ENCODE measurements at places on chromosomes 7 and 10.

DNA sequence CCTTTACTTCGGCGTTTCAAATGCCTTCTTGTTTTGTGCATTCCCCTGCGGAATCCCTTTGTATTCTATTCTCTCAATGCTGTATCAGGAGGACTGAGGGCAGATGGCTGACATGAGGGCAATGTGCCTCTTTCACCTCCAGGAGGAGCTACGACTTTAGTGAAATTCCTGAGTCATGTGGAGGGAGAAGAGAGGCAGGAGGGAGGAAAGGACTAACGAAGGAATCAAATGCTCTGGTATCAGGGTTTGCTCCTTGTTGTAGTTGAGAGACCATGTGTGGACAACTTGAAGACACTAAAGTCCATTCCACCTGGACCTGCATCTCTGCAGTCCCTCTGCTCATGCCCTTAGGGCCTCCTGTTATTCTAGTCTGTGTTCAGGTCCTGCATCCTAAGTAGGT is 40.2 kb upstream of the PRSS58 start:
- DNase-seq: peak; percentile 14

DNA sequence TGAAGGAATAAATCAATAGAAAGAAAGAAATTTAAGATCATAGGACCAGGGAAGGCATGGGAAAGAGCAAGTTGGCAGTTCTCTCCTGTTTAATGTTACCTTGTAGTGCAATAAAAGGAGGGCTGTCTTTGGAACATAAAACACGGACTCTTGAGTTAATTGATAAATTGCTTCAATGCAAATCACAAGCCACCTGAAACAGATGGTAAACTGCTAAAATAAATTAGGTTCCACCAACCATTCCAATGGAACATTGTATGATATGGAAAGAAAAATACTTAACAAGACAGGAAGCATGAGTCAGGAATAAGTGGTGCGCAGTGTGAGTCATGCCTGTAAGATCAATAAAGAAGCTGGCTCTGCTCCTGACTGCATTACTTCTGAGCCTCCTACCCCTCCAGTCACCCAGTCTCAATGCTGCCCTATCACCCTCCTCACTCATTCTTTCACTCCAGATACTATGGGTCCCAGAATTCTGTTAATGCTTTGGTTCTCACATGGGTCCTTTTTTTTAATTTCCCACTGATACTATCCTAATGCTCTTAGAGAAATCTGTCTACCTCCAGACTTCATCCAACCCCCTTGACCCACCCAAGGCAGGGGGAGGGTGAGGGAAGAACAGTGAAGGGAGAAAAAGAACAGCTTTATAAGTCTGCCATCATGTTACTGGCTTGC is 78.9 kb downstream of the LRRC17 start:
- DNase-seq: peak; percentile 3

DNA sequence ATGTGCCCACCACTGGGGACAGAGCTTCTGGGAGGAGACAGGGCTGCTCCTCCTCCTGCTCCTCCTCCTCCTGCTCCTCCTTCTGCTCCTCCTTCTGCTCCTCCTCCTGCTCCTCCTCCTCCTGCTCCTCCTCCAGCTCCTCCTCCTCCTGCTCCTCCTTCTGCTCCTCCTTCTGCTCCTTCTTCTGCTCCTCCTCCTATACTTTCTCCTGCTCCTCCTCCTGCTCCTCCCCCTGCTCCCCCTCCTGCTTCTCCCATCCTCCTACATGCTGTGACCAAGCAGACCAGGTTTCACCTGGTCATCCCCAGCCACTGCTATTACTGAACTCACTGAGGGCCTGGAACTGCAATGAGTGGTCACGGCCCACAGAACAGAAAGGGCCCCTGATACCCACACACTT is 154.0 kb upstream of the PPP2R2D start:
- no peak for DNase-seq

DNA sequence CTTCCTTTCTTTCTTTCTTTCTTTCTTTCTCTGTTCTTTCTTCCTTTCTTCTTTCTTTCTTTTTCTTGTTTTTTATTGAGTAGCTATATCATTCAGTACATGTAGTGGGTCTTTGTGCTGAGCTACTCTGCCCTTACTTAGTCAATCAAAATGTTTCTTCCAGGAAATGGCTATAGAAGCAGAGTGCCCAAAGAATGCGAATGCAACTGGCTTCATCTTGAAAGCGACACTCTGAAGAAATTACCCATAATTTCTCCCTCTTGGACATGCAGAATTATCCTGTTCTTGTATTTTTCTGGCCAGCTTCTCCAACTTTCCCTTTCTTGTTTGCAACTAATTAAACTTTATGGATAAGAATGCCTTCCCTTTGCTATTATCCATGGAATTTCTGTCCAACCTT is 441.5 kb downstream of the MAGI2 start:
- DNase-seq: no peak

DNA sequence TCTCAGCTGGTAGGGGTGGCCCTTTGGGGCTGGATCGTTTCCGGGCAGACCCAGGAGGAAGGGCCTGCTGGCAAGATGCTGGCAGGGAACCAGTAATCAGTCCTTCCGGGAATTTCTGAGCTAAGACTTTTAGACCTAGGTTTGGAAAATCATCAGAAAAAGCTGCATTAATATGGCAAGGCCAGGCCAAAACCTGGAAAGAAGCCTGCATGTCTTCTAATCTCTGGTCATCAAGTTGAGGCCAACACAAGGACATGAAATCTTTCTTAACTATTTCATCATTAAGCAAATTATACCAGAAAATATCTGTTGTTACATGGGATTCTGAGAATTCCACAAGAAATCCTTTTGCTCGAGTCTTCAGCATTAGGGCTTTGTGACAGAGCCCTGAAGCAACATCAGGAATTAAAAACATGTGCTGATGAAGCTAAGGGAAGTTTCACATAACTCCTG is 19.9 kb downstream of the CPA1 start:
- peak; percentile 57 for DNase-seq

DNA sequence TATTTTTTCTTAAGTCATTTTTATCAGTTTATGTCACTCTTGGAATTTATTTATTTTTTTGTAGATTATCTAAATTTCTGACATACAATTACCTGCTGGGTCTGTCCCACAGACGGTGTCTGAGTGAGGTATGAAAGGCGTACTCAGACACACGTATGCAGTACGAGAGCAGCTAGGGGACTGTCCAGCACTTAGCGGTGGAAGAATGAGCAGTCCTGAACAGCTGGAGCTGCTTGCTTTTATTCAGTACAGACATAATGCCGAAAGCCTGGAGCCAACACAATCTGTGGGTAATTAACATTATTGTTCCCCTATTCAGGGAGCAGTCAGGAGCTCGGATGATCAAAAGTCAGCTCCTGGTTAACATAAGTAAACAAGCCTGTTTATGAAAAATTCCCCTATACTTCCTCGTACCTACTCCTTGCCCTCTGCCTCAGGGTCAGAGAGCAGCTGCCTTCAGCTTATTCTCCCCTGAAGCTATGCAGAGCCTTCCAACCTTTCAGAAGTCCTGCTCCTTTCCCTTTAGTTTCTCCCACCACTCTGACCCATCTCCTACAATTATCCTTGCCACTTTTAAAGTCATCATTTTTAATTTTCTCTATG is 488.0 kb upstream of the POM121L12 start:
- DNase-seq: no peak

DNA sequence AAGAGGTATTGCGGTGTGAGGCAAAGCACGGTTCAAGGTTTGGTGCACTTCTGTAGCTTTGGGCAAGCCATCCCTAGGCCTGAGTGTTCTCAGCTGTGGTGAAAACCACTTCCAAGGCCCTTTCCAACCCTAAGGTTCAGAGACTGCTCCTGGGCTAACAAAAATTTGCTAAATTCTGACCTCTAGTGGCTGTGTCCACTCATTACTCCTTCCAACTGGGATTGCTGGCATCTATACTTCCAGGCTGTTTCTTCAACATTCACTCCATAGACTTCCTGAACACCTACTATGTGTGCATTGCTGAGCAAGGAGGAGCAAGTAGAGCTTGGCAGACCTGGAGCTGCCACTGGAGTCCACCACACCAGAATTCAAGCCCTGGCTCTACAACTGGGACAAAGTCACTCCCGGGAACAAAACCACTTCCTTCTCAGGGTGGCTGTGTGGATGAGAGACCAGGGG is 29.3 kb upstream of the SH3PXD2A start:
- DNase-seq: peak; percentile 89

DNA sequence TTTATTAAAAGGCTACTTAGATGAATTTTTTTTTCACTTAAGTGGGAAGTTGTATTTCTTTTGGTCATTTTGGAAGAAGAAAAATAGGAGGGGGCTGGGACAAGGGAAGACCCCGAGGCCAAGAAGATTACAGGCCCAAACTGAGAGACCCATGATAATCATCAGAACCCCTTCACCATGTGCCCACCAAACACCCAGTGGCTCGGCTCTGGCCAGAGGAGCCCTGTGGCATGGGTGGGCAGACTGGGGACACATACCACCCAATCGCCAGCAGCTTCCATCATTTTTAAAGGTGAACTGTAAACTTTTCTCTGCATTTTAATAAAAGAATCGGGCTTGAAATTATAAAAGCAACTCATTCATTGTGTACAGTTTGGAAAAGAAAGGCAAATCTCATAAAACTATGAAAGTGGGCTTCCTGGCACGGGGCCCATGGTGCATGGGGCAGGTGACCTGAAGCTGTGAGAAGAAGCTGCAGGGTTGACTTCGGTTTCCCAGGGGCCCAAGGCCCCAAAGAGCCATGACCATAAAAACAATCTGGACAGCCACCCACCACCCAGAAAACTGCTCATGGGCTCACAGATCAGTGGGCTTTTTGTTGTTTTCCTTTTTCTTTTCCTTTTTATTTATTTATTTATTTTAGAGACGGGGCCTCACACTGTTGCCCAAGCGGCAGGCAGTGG is 29.4 kb upstream of the RET start:
- no peak for DNase-seq

GRCh38 chr7:71716690-71717089 is 584.7 kb downstream of the GALNT17 start:
- DNase-seq: no peak

- peak; percentile 28 for DNase-seq
Measured at GRCh38 chr7:68977385-68978055, 620.8 kb upstream of the AUTS2 start.

GRCh38 chr10:605632-606325 is 83.7 kb downstream of the DIP2C start:
- DNase-seq: no peak

Data from eye (tissue), 1 donor.